ENCODE measurements at places on chromosomes 3 and 15.

- no peak for DNase-seq
Observed at GRCh38 chr3:39869890-39870289, 60.5 kb downstream of the MYRIP start.

DNA sequence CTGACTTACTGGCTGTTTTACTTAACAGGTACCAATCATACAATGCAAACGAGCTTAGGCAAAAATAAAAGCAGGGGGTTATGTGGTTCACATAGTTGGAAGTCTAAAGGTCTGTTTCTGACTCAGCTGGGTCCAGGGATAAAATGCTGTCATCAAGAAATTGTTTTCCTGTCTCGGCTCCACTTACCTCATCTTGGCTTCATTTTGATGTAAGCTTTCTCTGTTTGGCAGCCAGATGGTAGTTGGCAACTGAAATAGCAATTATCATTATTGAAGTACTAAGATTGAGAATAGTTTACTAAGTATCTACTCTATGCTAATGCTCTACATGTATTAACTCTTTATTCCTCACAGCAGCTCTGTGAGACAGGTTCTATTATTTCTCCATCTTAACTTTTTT is 36.8 kb upstream of the CNTN3 start:
- no peak for DNase-seq

DNA sequence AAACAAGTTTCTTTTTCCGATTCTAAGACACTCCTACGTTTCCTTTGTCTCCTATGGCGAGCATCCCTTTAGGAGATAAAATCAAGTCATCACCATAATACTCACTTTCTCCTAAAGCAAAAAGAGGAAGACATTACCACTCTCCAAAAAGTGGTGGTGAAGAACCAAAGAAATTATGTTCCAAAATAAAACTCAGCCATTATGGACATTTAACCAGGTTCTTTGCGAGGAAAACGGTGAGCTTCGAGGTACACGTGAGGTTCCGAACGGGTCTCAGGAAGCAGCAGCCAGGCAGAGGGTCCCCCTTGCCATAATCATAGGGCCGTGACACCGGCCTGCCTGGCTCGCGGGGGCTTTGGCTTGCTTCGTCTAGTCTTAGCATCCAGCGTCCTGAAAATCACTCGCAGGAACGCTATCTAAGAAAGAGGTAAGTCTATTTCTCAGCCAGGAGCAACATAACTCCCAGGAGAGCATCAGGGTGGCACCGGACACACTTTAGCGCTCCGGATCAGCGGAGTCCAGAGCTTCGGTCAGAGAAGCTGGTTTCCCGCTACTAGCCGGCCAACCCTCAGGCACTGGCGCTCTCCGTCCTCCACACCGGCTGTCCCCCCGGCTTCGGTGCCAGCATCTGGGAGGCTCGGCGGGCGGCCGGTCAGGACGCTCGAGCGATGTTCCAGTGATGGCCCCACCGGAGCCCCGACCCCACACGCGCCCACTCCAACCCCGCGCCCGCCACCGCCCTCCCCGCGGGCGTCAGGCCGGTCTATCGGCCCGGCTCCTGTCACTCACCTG is 581 bp downstream of the IP6K1 start:
- no peak for DNase-seq

DNA sequence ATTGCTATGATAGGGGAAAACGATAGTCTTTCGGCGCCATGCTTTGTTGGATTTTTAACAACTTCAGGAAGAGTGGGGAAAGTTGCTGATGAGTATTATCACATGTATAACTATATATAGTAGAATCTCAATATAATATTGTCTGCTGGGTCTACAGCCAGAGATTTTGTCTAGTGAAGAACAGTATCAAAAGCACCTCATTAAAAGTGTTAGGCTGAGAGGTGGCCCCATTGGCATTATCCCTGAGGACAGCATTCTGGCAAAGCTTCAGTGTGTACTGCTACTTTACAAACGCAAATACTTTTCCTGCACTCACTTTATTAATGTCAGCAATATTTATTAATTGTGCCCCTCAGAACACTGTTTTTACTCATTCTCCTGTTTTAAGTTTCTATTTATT is 11.8 kb downstream of the QTRT2 start:
- DNase-seq = no peak

- no peak for DNase-seq
Observed at GRCh38 chr15:90407336-90407735, 19.3 kb downstream of the IQGAP1 start.

DNA sequence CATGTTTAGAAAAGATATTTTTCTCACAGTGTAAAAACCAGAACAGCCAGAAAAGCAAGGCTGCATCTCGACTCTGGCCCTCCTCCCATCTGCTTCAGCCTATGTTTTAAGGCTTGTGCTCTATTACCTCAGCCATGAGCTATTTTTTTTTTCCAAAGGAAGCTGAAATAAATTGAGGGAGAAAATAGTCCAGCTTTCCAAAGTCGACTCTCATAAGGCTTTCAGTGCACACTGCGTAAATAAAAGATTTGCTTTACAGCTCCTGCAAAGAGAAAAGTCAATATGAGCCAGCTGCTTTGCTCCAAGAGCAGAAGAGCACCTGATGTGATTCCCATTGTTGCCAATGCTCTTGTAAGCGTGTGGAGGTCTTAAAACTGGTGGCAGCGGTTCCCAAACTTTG is 26.7 kb downstream of the SCG3 start:
- DNase-seq = no peak

- no peak for DNase-seq
Observed at GRCh38 chr3:53195066-53195450, 34.0 kb downstream of the PRKCD start.

Data from frontal cortex (tissue), 4 donors.